ENCODE measurements at places on chromosomes 6 and 20. TPM values are rescaled to one million over a fixed set of nuclear protein-coding genes. Genes with fewer than 3 reads are reported as not detected.

WFDC10B gene
- total RNA-seq = not detected

RAD21L1 gene
- not detected for total RNA-seq

HNF4A gene
- total RNA-seq = 15.1 TPM

SYCP2 gene
- 0.62 TPM for total RNA-seq

LY86 gene
- total RNA-seq = not detected

MYL9 gene
- total RNA-seq = 17.5 TPM

ID1 gene
- 444 TPM for total RNA-seq

TRIM38 gene
- 1.6 TPM for total RNA-seq

ACTL10 gene
- total RNA-seq = not detected

SLC32A1 gene
- total RNA-seq = not detected

PRL gene
- not detected for total RNA-seq

CARMIL1 gene
- total RNA-seq = 7.5 TPM

TNFRSF21 gene
- 16.0 TPM for total RNA-seq

CDH4 gene
- total RNA-seq = 6.7 TPM

HLA-DRB5 gene
- not detected for total RNA-seq

WTAP gene
- 66.1 TPM for total RNA-seq

ECHDC1 gene
- total RNA-seq = 33.7 TPM

TINAG gene
- not detected for total RNA-seq

HSPA12B gene
- total RNA-seq = 0.25 TPM

HLA-DQA2 gene
- not detected for total RNA-seq

OR2H1 gene
- not detected for total RNA-seq

IYD gene
- not detected for total RNA-seq

ASIP gene
- not detected for total RNA-seq

VSTM2L gene
- total RNA-seq = 16.6 TPM

CFAP61 gene
- total RNA-seq = 0.16 TPM

ANKRD66 gene
- not detected for total RNA-seq

SSTR4 gene
- total RNA-seq = 0.28 TPM

HFE gene
- 14.6 TPM for total RNA-seq

AGER gene
- total RNA-seq = 1.3 TPM

CST2 gene
- total RNA-seq = 0.27 TPM

TJAP1 gene
- total RNA-seq = 18.2 TPM

GLP1R gene
- not detected for total RNA-seq

PRSS16 gene
- 3.2 TPM for total RNA-seq

PGC gene
- total RNA-seq = not detected

SLC22A7 gene
- total RNA-seq = not detected

POM121L2 gene
- not detected for total RNA-seq

PKIB gene
- 0.53 TPM for total RNA-seq

PMEPA1 gene
- 361 TPM for total RNA-seq

FAM162B gene
- total RNA-seq = not detected

SLPI gene
- total RNA-seq = 15.2 TPM

RAMACL gene
- 0.11 TPM for total RNA-seq

XKR7 gene
- total RNA-seq = 0.02 TPM

GRIK2 gene
- 0.35 TPM for total RNA-seq

C20orf202 gene
- 0.22 TPM for total RNA-seq

NDRG3 gene
- 19.6 TPM for total RNA-seq

TSPO2 gene
- total RNA-seq = not detected

ATRN gene
- 26.4 TPM for total RNA-seq

PXDC1 gene
- total RNA-seq = 18.1 TPM

CCN6 gene
- not detected for total RNA-seq

PLCB4 gene
- total RNA-seq = 19.5 TPM

KCNK16 gene
- total RNA-seq = not detected

HLA-DQA1 gene
- not detected for total RNA-seq

RWDD1 gene
- total RNA-seq = 34.7 TPM

SYS1 gene
- 22.2 TPM for total RNA-seq

PAK5 gene
- total RNA-seq = not detected

PPP1R18 gene
- 44.8 TPM for total RNA-seq
